ENCODE measurements at places on chromosomes 4 and X. TPM values are rescaled to one million over a fixed set of nuclear protein-coding genes. Genes with fewer than 3 reads are reported as not detected.
A peak's percentile ranks its signal among the peaks of the same experiment; 100 is the strongest.

FDCSP gene
- not detected for total RNA-seq

ATP6AP2 gene
- 38.5 TPM for total RNA-seq

PNCK gene
- total RNA-seq: not detected

PIN4 gene
- total RNA-seq: 1.3 TPM

TCEAL5 gene
- total RNA-seq: 0.27 TPM

SULT1B1 gene
- total RNA-seq: 0.27 TPM

POU3F4 gene
- total RNA-seq: under 0.01 TPM

SPANXA1 gene
- total RNA-seq: not detected

FAM241A gene
- 1.3 TPM for total RNA-seq

BTC gene
- total RNA-seq: 0.27 TPM

ACE2 gene
- total RNA-seq: not detected

P2RY4 gene
- 0.81 TPM for total RNA-seq

BEX5 gene
- total RNA-seq: 1.3 TPM

DCX gene
- under 0.01 TPM for total RNA-seq

VCX3B gene
- total RNA-seq: not detected

SMR3B gene
- not detected for total RNA-seq

HELT gene
- total RNA-seq: not detected

GRCh38 chr4:88219099-88219498, 60.7 kb upstream of the ABCG2 start:
- DNase-seq: peak; percentile 75

DNA sequence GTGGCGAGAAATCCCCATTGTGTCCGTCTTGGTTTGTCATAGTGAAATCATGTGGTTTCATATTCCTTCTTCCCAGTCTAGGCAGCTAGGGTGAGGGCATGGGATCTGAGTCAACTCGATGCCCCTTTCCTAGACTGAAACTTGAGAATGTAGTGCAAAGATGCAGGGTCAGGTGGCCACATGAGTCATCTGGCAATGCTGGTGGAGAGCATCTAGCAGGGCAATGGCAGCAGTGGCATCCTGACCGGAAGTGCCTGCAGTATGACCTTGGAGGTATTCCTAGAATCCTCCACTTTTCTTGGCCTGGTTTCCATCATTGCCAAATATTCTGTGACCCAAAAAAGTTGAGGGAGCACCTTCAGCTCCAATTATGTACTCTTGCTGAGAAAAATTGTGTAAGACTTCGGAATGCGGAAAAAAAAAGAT, 39.1 kb upstream of the TMEM184C start:
- DNase-seq: no peak

DNA sequence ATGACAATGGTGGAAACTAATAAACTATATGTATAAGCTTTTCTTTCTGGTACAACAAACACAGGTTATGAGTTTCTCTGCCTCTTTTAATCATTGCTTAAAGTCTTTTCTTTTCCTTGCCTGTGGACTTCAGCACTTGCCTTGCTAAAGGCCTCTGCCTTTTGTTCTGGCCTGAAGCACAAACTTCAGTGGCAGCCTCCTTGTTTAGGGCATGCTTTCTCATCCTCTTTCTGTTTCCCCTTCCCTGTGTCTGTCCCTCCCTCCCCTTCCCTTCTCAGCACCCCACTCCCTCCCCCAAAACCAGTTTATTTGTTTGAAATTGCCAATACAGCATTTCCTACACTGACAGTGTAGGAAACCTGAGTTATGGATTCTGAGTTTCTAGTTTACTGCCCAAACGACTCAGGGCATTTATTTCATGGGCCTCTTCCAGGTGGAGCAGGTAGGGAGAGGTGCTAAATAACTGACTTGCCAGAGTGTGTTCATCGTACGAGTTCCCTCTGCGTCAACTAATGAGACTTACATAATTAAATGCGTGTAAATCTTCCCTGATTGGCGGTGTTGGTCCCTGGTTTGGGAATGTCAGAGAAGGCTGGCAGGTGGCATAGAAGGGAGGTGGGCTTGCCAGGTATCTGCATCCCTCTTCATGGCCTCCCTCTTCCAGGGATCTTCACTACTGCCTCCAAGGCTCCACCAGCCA, 311.0 kb downstream of the FBXW7 start:
- DNase-seq: no peak

DNA sequence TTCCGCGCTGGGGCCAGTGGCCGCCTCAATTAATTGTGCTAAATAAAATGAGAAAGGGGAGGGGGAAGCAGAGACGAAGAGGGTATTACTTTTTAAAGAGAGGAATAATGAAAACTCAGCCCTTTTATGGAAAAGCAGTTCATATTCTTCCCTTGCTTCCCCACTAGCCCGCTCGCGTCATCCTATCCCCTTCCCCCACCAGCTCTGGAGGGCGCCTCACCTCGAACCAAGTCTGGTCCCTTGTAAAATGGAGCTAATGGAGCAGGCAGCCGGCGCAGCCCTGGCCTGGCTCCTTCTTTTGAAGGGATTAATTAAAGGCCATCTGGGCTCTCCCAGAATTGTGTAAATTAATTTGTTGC, 511 bp upstream of the NKX6-1 start:
- DNase-seq: no peak

DNA sequence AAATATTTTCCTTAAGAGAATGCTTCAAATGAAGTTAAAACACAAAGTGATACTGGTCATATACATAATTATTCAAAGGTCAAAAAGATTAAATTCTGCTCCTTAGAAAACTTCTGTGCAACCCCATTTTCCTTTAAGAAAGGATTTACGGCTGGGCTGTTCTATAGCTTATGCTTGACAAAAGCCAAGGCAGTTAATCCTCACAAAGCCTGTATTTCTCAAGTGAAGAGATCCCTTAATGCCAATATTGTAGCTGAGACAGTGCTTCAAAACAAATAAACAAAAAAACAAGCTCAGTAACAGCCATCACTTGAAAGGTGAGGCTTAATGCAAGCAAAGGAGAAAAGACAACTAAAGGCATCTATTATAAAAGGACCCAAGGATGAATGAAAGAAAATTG, 42.5 kb downstream of the BTC start:
- no peak for DNase-seq

GRCh38 chrX:68947882-68948605, 119.2 kb downstream of the EFNB1 start:
- DNase-seq: no peak

DNA sequence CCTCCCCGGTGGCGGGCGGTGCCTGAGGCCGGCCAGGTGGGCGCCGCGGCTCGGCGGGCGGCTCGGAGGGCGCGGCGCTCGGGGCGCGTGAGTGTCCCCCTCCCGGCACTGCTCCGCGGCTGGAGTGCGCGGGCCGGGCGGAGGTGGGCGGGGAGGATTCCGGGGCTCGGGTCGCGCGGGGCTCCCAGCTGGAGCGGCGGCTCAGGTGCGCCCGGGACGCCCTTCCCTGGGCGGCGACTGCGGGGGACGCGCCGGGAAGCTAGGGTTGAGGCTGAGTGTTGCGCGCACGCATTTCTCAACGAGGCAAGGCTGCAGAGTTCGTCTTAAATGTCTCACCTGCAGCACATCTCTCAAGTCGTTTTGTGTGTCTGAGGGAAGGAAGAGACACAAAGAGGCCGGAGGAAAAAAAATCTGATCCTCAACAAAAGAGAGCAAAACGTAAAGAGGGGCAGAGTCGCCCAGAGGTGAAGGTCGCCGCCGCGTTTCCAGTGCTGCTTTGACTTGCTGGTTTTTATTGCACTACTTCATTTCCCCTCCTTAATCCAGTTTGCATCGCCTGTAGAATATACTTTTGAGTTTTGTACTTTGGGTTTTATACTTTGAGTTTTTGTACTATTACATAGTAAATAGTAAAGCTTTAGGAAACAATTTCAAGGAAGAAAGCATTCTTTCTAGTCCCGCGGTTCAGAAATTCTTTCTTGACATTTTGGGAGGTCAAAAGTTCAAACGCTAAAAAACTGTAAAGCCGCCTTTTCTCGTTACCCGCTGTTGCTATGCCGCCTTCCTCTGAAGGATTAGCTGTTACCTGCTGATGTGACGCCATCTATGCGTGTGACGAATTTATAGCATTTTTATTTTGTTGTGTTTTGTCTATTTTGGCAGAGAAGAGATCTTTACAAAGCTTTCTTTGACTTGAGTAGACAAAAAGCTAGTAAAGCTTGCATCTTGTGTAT, 106.5 kb upstream of the STOX2 start:
- DNase-seq: no peak

- DNase-seq: no peak
Measured at GRCh38 chr4:42673082-42673425, 16.1 kb upstream of the ATP8A1 start.

GRCh38 chr4:8558080-8558960, 21.9 kb upstream of the GPR78 start:
- no peak for DNase-seq

- DNase-seq: no peak
Measured at GRCh38 chr4:147583876-147584275, 33.3 kb upstream of the TMEM184C start.

GRCh38 chrX:13688958-13689740, at the start of gene RAB9A:
RAB9A (plus strand) TSS chrX:13689128; CDS start chrX:13708747, 19,619 bp downstream.
- peak; percentile 38 for DNase-seq

DNA sequence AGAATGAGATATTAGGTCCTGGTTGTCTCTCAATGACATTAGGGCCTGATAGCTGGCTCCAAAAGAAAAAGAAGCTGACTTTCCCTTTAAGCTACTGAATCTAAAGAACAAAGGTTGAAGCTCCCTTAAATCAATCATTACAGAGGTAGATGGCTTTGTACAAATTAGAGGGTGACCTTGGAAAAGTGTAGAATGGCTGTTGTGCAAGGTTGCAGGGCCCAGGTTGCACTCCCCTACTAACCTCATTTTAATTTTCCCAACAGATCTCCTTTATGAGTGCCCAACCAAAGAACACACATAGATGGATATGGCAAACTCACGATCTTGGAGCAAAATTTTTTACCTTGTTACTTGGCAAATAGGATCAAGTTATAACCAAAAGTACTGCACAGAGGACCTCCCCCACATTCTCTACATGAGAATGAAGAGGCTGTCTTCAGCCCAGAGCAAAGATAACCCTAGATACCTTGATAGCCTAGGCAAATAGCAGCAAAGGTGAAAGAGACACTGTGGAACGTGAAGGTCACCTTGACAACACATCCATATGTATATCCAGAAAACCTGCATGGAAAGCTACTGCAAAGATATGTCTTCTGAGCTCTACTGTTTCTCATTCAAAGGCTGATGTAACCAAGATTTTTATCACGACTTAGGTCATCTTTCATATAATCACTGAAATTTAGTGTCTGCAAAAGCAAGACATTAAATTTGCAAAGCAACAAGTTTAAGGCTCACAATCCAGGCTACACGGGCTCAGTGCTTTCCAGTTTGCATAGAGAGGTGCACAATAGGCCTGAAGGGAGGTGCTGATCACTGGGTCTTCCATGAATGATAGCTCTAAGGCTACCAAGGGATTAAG, 23.0 kb downstream of the KLB start:
- no peak for DNase-seq

- DNase-seq: peak; percentile 12
Measured at GRCh38 chr4:185204238-185204910, 574 bp upstream of the CFAP97 start.

- DNase-seq: no peak
Measured at GRCh38 chrX:85620466-85620865, 241.0 kb upstream of the POF1B start.

- no peak for DNase-seq
Measured at GRCh38 chr4:173522160-173522950, 7.7 kb downstream of the HAND2 start.

DNA sequence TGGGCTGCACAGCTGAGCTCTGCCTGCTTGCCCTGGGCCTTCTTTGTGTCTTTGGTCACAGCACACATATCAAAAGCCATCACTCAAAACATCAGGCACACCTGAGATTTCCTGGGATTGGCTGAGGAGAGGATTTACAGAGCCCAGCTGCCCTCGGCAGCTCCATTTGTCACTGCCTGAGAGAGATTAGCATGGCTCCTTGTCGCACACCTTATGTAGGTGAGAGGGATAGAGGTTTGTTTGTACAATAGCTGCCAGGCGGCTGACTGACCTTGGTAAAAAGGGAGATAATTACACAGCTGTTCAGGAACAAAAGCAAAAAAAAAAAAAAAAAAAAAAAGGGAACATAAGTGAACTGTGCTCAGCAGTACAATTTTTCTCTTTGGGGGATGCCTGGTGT, 63.2 kb downstream of the MGST2 start:
- no peak for DNase-seq

GRCh38 chrX:11346121-11346682, 53.0 kb downstream of the AMELX start:
- no peak for DNase-seq

DNA sequence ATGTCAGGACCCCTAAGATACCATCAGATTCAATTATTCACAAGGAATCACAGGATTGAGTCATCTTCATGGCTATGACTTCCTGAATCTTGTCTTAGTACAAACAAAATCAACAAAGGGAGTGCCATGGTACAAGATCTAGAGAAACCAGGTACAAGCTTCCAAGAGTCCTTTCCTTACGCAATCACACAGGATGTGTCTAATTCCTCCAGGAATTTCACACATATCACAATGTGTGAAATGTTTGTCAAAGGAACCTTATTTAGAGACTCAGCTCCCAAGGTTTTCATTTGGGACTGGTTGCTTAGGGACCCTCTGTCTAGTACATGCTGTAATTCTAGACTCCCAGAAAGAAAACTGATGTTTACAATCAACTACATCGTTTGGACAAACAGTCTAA, 83.0 kb downstream of the MAB21L2 start:
- DNase-seq: no peak

Data from hematopoietic multipotent progenitor cell (in vitro differentiated cells).